ENCODE measurements at places on chromosomes 2 and 18.
A peak's percentile ranks its signal among the peaks of the same experiment; 100 is the strongest.

GRCh38 chr2:215885536-215885935 lies 127.8 kb downstream of the MREG start:
- DNase-seq, result no peak

- DNase-seq, result no peak
Observed at GRCh38 chr2:43848214-43848613, 9.4 kb downstream of the ABCG8 start.

GRCh38 chr18:33923980-33924379 lies 300.7 kb downstream of the NOL4 start:
- DNase-seq, result no peak

GRCh38 chr18:24986666-24987302 lies 365.2 kb downstream of the ZNF521 start:
- no peak for DNase-seq

DNA sequence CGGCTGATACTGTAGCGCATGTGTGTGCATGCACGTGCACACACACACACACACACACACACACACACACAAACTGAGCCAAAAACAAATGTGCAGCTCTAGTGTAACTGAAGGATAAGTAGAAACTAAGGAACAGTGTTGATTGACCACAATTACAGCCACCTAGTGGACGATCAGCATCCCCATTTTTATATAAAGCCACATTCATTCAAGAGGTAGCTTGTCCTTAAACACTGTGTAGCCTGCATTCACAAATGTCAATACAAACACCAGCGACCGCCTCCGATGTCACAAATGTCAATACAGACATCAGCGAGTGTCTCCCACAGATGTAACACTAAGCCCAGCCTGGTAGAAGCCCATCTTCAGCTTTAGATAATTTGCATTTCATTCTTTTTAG lies 167.4 kb downstream of the PTGR3 start:
- no peak for DNase-seq

DNA sequence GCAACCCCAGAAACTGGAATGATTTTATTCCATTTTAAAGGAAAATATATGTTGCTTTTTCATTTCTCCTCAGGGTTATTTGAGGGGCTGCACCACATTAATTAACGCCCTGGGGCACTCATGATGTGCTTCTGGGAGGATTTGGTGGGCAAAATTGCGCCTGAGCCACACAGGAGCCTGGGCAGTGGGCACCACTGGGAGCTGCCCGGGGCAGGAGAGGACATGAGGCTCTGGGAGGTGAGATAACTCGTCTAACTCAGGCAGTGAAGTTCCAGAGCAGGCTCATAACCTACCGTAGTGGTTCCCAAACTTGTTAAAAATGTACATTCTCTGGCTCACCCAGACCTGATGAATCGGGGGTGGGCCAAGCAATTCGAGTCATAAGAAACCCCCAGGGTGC lies 68.3 kb downstream of the EDAR start:
- DNase-seq, result no peak

DNA sequence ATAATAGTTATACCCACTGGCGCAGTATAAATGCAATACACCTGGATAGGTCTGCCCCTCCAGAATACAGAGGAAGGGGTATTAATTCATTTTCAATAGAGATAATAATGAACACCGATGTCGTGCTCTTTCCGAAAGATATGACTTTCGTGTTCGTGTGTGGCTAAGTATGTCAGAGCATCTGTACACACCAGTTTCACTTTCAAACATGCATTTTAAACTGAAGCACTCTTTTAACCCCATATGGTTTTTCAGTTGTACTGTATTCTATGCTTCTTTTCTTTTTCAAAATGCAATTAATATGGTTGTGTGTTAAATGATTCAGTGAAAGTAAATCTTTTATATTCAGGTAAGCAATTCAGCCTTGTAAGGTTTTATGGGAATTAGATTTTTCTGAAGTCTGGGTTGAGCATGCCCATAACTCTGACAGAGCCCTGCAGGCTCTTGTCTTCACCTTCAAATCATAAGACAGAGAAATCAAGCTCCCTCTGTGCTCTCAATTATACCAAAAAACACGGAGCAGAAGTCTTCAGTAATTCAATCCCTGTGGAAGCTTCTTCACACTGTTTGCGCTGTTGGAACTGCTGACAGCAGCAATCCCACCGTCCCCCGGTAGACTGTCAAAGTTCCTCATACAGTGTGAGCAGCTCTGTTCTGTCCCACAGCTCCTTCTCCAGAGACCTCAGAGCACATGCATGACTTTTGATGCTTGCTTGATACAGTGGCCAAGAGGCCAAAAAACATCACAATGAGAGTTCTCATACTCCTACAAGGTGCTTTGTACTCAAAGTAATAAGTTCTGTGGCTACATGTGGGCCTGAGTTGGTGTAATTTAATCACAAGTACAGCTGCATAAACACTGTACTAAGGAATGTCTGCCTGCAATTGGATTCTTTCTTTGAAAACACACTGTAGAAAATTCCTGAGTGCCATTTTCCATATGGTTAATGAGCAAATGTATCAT lies 186.8 kb downstream of the ZNF521 start:
- no peak for DNase-seq

GRCh38 chr2:121255358-121255757 lies 29.6 kb downstream of the TFCP2L1 start:
- no peak for DNase-seq

- DNase-seq, result no peak
Observed at GRCh38 chr18:28208712-28209265, 31.9 kb upstream of the CDH2 start.

DNA sequence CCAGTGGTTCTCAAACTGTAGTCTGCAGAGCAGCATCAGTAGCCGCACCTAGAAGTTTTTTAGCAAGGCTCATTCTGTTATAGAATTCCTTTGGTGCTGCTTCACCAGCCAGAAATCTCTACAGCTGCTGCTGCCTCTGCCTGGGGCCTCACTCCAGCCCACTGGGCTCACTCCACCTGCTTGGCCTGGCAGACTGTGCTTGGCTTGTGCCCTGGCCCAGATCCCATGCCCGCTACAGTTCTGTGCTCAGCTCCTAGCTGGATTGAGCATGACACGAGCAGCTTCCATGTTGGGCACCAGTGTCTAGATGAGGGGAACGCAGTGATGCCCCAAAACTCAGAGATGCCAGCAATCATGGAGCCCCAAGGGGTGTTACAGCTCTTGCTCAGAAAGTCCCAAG lies 22.6 kb downstream of the MAPK4 start:
- DNase-seq, result peak; percentile 78

DNA sequence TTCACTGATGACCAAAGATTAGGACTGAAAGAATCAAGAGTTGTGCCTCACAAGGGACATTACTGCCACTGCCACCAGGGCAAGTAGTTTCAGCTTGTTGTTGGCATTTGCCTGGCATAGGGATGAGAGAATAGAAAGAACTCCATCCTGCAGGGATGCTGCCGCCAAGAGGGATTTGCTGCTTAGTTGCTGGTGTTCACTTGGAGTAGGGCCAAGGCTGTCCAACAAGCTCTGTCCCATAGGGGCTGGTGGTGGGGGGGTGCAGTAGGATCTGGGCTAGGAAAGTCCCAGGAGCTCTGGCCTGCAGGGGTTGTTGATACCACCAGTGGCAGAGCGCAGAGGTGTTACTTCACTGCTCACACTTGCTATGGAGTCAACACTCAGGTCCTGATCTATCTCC lies 84.9 kb upstream of the MGAT4A start:
- DNase-seq, result no peak

DNA sequence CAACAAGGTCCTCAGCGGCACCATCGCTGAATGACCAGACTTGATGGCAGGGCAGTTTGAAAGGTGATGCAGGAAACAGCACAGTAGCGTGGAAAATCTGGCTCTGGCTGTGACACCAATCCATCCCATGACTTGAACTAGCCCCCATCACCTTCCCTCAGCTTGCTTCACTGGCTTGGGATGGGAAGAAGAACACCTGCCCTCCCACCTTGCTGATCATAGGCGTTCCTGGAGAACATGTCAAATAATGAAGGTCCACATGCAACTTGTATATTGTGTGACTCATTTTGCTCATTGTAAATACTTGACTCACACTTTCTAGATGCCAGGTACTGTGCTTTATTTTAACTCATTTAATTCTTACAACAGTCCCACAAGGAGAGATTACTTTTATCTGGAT lies 292.4 kb upstream of the SPRED2 start:
- no peak for DNase-seq

GRCh38 chr2:151649966-151650365 lies 84.3 kb downstream of the NEB start:
- DNase-seq, result no peak

DNA sequence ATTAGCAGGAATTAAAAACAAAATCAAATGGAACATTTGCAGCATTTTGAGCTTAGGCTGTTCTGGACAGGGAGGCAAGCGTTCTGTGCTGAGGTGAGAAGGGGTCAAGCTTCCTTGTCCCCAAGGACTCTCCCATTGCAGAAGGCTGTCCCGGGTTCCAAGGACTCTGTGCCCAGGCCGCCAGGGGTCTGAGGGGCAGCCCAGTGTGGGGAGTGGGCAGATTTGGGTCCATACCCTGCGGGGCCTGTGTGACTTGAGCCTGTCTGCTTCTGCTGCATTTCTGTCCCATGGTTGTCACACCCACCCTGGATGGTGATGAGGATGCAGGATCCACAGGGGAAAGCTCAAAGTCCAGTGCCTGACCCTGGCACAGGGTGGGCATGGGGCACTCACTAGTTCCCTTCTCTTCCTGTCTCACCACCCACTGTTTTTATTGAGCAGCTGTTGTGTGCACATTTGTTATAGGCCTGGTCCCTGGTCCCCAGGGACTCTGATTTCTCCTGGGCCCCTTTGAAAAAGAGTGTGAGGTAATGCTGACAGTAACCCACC lies 211.4 kb upstream of the HS6ST1 start:
- DNase-seq, result no peak

- DNase-seq, result no peak
Observed at GRCh38 chr2:28269019-28269784, 123.5 kb upstream of the FOSL2 start.

GRCh38 chr18:53268455-53268854 lies 928.5 kb downstream of the DCC start:
- no peak for DNase-seq

DNA sequence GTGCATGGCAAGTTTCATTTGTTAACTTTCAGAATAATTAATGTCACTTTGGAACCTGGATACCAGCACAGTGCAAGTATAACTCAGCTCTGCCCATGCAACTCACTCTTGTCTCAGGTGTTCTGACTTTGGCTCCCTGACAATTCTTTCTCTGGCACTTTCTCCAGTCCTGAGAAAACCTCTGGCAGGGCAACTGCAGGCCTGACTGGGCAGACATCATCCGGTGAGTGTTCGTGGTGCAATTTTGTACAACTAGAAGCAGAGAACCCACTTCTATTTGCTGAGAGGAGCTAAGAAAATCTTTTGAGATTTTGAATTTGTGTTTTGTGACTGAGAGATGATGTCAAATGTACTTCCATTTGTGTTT lies 143.0 kb downstream of the AQP4 start:
- DNase-seq, result no peak

GRCh38 chr2:14126846-14127245 lies 505.7 kb upstream of the LRATD1 start:
- DNase-seq, result no peak

- no peak for DNase-seq
Observed at GRCh38 chr2:60963190-60963589, 54.3 kb upstream of the PEX13 start.

GRCh38 chr2:205644018-205644417 lies 38.3 kb upstream of the NRP2 start:
- DNase-seq, result no peak

All from left ventricle myocardium superior (tissue), 1 donor.